SW480 (cell line): ENCODE measurements at places on chromosomes 3 and 15.

DNA sequence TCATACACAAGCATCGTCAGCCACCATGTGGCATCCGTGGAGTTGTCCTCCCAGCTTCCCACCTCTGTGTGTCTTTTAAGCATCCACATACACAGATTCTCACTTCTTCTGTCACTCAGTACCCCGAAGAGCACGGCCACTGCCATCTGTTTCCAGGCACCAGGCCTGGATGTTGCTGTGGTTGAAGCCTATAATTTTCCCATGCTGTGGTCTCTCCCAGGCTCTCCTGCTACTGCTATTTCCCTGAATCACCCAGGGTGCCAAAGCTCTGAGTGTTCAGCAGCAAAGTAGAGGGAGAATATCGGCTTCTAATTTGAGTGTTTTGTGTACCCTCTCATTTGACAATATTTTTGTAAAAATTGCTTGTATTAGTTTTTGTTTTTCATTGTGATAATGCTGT lies 265.7 kb downstream of the DIPK2A start:
- DNase-seq = no peak

GRCh38 chr15:85402195-85402881 lies 21.9 kb downstream of the AKAP13 start:
- DNase-seq = no peak

- DNase-seq = no peak
Observed at GRCh38 chr3:52983828-52984227, 62.0 kb downstream of the SFMBT1 start.

DNA sequence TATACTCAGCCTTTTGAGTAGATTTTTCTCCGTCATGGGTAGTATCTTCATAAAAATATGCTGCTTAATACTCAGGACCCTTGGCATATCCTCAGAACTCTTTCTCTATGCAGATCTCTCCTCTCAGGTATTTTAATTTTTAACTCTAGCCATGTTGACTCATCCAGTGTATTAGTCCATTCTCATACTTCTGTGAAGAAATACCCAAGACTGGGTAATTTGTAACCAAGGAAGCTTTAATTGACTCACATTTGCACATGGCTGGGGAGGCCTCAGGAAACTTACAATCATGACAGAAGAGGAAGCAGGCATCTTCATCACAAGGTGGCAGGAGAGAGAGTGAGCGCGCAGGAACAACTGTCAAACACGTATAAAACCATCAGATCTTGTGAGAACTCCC lies 129.3 kb upstream of the CD96 start:
- no peak for DNase-seq

GRCh38 chr15:92448370-92448769 lies 54.7 kb downstream of the ST8SIA2 start:
- DNase-seq = no peak
